ENCODE measurements at places on chromosomes 7 and 10. TPM values are rescaled to one million over a fixed set of nuclear protein-coding genes. Genes with fewer than 3 reads are reported as not detected.

GRCh38 chr10:29810816-29811215 lies 176.0 kb upstream of the SVIL start:
- no peak for DNase-seq

DNA sequence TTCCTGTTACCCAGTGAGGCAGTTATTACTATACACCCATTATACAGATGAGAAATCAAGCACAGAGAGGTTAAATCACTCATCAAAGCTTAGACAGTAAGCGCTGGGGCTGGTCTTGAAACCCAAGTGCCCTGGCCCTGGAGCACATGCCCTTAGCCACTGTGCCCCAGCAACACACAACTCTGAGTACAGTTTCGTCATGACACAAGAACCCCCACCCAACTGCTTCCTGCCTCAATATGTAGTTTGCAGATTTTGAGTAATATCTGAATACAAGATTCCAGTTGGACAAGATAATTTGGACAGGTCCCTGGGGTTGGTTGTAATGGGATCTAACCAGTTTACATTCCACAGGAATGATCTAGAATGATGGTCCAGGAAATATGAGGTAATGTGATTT lies 62.8 kb downstream of the SH3PXD2A start:
- DNase-seq: no peak

GRCh38 chr10:80131499-80131901 lies 1.0 kb upstream of the PLAC9 start:
- no peak for DNase-seq

DNA sequence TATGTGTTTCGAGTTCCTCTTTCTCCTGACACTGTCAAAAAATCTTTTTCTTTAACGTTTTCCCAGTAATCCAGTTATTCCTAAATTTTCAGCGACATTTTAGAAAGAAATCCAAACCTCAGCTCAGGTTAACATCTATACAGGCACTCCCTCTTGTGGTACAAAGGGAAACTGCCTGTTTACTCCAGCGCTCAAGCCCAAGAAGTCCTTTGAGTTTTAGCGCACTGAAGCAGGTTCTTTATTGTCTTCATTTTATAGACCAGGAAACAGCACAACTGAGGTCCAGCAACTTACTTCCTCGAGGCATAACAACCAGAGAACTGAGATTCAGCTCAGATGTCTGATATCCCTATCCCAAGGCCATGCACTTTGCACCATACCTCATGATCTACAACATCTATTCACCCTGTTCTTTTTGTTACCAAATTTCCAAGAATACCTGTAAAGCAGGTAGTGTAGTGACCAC lies 287.2 kb upstream of the MKLN1 start:
- peak; percentile 50 for DNase-seq

DNA sequence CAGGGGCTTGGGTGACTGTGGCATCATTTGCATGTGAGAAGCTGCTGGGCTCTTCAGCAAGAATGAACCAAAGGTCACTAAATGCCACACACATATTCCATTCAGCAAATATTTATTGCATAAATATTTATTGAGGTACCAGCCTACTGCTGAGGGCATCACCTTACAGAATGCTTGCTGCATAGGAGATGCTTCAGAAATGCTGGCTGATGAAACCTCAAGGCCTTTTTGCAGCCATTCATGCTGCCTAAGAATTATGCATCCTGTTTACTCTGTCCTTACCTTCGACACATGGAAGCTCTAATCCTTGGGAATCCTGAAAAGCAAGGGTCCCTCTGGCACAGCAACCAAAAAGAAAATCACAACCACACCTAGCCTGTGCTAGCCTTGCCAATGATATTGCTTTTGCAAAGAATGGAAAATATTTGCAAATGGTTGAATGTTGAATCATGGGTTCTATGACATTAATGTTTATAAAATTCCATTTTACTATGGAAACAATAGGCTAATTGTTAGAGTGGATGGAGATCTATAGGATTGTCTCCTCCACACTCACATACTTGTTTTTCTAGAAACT lies 79.6 kb downstream of the PCGF5 start:
- no peak for DNase-seq

DNA sequence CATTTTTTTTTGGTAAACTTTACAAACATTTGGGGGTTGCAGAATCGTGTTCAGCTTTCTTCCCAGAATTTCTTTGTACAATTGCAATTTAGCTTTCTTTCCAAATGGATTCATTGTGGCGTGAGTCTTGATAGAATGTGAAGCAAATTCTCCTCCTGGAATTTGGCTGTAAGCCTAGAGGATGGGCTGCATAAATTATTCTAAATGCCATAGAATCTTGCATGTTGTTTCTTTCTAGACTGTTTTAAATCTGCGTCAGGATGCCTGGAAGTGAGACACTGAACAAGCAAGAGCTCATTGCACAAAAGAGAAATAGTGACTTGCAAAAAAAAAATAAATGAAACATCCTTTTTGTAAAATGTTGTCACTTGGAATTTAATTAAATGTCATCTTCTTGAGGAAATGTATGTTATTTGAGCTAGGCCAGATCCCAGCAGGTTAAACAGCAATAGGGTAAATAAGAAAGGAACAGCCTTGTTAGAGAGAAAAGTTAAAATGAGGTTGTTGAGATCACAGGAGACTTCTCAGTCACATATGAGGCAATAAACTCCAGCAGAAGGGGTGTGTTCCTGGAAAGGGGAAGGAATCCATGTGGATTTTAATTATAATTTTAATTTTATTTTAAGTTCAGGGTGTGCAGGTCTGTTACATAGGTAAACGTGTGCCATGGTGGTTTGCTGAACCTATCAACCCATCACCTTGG lies 483.0 kb downstream of the PLXDC2 start:
- no peak for DNase-seq

DNA sequence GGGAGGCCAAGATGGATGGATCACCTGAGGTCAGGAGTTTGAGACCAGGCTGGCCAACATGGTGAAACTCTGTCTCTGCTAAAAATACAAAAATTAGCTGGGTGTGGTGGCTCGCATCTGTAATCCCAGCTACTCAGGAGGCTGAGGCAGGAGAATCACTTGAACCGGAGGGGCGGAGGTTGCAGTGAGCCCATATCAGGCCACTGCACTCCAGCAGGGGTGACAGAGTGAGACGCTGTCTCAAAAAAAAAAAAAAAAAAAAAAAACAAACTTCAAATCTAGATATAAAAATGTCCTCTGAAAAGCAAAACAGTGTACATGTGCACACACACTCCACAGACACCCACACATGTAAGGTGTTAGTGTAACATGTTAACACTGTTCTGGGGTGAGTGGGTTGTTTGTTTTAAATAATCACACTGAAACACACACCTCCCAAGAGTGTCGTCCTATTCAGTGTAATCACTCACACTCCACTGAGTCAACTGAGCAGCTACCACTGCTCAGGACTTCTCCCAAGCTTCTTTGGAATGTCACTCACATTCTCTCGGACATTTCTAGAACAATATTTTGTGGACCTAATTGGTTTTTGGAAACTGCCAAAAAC lies 12.8 kb upstream of the RGS10 start:
- no peak for DNase-seq

- no peak for DNase-seq
Observed at GRCh38 chr7:1529383-1530116, 952 bp upstream of the MAFK start.

DNA sequence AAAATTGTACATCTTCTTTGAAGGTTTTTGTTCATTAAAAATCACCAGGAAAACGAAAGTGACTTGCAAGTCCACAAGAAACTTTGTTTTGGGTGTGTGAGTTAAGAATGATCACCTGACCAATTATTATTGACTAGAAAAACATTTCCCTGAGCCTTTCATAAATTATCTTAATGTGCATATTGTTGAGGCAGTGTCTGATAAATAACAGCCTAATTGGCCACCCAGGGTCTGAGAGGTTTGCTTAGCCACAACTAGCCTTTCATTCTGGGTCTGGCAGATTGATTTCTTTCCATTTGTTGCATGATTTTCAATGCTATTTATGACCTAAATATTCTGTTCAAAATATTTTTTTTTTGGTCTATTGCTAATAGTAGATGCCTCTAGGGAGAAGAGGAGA lies 152.8 kb downstream of the AUTS2 start:
- no peak for DNase-seq

DNA sequence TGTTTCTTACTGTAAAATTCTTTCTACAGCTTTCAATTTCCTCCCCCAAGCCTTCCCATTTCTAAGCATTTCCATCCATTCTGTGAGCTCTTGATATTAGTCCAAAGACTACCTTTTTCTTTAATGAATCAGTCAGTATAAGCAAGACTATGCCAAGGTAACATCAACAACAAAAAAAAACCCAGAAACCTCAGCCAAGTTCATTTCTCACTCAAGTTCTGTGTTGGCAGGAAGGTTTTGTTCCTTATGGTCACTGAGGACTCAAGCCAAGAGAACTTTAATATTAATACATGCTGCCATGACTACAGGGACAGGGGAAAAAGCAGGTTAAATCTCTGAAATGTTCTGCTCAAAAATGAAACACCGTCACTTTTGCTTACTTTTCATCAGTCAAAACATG lies 621.2 kb upstream of the NRP1 start:
- DNase-seq: no peak

- no peak for DNase-seq
Observed at GRCh38 chr7:84792231-84792893, 394.5 kb downstream of the SEMA3D start.

INPP5F gene
- 31.6 TPM for polyA plus RNA-seq

LYZL2 gene
- polyA plus RNA-seq: not detected

ERVW-1 gene
- 1.5 TPM for polyA plus RNA-seq

GSDME gene
- polyA plus RNA-seq: 12.1 TPM

NME8 gene
- 0.48 TPM for polyA plus RNA-seq

OTUD1 gene
- 14.5 TPM for polyA plus RNA-seq
